ENCODE measurements at places on chromosomes 12 and 14.

DNA sequence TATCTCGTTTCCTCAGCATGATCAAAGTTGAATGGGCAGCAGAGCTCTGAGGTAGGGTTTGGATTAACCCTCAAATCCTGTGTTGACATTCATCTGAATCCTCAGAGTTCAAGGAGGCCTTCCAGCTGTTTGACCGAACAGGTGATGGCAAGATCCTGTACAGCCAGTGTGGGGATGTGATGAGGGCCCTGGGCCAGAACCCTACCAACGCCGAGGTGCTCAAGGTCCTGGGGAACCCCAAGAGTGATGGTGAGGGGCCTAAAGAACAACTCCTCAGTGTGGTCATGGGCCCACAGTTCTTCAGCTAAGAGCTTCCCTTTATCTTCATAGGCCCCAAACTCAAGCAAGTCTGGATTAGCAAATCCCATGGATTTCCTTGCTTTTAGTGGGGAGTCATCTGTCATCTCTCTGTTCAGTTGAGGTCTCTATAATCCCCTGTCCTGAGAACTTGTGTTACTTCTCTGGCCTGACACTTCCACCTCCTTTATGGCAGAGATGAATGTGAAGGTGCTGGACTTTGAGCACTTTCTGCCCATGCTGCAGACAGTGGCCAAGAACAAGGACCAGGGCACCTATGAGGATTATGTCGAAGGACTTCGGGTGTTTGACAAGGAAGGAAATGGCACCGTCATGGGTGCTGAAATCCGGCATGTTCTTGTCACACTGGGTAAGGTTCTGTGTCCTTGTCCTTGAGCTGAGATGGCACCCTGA, 1.5 kb downstream of the MYL6 start:
- no peak for DNase-seq

DNA sequence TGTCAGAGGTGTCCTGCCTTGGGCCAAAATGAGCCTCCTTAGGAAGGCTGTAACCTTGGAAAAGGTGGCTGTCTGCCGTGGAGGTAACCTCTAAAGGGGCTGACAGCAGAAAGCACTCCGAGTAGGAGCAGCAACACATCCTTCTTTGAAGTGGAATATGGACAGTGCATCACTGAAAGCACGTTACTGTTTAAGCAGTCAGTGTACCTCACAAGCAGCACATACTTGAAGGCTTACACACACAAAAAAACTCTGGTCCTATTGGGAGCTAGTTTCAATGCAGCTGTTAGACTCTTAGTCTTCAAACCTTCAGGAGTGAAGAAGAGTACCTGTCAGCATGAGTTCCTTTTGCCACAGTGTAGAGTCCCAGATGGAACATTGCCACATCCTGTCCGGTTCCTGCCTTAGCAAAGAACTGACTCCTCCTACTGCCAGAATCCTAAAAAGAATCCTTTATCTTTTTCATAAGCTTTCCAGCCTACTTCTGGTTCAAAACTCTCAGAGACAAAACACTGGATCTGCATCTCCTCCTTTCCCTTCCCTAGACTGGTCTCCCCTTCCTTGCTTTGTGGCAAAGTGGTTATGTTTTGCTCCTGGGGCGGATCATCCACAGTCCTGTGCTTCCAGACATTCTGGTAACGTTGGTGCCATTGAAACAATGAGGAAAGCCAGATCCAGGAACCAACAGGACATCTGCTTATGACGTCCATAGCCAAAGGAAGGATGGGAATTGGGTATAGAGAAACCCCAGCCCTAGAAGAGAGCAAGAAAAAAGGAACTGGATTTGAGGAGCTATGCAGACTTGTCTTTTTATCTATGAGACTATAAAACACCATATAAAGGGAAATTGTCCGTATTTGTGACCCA, 8.5 kb upstream of the MDM1 start:
- DNase-seq: no peak

DNA sequence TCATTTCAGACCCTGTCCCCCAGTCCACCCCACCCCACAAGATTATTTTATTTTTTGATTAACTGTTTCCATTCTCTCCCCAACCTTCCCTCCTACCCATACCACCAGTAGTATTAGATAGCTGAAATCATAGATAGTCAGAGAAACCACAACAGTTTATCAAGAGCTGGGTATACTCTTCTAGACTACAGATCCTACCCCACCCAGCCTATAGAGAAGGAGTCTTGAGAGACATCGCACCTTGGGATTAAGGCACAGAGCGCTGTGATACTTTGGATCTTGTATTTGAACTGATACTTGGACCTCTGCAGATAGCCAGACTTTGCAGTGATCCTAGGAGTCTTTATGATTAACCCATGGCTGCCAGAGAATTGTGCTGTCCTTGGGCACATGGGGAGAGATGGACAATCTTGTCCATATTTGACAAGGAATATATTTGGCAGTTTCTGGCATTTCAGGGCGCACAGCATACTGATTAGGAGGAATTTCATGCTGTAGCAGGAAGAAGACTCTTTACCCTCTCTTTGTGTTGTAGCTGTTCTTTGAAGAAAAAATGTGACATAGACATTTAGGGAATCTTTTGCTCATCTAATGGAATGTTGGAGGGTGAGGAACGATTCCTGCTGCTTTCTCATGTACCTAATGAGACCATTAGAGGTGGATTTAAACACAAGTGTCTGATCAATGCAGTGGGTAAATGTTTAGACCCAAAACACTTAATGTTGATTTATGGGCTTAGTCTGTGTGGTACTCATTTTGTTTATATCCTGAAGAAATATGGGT, 982 bp downstream of the RBMS2 start:
- DNase-seq: no peak

- DNase-seq: no peak
Measured at GRCh38 chr12:107929436-107929835, 154.9 kb downstream of the ASCL4 start.
